ENCODE measurements at places on chromosomes 7 and 10. TPM values are rescaled to one million over a fixed set of nuclear protein-coding genes. Genes with fewer than 3 reads are reported as not detected.
A peak's percentile ranks its signal among the peaks of the same experiment; 100 is the strongest.

The ASB15 gene
- not detected for total RNA-seq

- H3K4me3 ChIP-seq, result no peak overlapping the region
- H3K27me3 ChIP-seq, result no peaks in the 10 kb centered on the region
- H3K36me3 ChIP-seq, result no peaks in the 10 kb centered on the region
- DNase-seq, result no peak
- no peak overlapping the region for H3K27ac ChIP-seq
- peaks cover 17% of the 10 kb centered on the region for H3K4me1 ChIP-seq
Observed at GRCh38 chr10:94046098-94046497, 52.4 kb downstream of the PLCE1 start.

DNA sequence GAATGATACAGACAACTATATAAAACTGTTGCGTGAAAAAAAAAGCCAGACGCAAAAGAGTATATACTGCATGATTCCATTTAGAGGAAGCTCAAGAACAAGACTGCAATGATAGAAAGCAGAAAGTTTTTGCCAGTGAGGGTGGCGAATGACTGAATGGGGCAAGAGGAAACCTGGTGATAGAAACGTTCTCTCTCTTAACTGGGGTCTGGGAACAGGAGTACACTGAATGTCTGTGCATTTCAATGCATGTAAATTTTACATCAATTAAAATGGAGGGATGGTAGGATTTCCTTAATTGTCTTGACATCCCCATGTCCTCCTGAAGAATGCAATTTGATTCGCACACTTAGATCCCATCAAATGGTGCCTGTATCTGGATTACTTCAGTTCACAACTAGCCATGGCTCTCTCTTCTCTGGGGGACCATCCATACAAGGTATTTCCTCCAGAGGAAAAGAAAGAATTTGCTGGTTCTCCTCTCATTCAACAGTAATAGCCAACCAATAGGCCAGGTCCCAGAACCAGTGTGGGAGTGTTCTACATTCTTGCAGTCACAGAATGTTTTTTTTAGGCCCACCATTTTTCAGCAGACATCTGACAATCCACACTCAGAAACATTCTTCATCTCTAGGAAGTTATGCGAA is 221.0 kb upstream of the KLF14 start:
- H3K4me1 ChIP-seq, result peaks cover 24% of the 10 kb centered on the region
- DNase-seq, result no peak
- H3K27ac ChIP-seq, result no peak overlapping the region
- H3K36me3 ChIP-seq, result peaks cover 5% of the 10 kb centered on the region

DNA sequence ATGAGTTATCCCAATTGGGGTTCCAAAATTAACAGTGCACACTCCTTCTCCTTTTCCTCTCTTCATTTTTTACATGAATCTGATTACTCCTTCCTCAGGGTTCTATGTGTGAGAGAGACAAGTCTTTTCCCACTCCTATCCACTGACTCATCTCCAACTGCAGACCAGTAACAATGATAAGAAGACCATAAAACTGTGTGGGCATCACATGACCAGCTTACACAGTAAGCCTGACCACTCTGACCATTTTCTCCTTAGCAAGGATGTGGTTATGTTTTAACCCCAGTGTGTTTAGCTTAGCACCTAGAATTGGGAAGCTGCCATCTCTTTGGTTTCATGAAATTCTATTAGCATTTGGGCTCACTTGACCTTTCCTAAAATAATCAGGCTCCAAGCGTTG is 145.0 kb upstream of the CALCR start:
- no peak overlapping the region for H3K4me3 ChIP-seq
- no peak overlapping the region for H3K27ac ChIP-seq
- peaks cover 15% of the 10 kb centered on the region for H3K4me1 ChIP-seq
- DNase-seq, result peak; percentile 98

DNA sequence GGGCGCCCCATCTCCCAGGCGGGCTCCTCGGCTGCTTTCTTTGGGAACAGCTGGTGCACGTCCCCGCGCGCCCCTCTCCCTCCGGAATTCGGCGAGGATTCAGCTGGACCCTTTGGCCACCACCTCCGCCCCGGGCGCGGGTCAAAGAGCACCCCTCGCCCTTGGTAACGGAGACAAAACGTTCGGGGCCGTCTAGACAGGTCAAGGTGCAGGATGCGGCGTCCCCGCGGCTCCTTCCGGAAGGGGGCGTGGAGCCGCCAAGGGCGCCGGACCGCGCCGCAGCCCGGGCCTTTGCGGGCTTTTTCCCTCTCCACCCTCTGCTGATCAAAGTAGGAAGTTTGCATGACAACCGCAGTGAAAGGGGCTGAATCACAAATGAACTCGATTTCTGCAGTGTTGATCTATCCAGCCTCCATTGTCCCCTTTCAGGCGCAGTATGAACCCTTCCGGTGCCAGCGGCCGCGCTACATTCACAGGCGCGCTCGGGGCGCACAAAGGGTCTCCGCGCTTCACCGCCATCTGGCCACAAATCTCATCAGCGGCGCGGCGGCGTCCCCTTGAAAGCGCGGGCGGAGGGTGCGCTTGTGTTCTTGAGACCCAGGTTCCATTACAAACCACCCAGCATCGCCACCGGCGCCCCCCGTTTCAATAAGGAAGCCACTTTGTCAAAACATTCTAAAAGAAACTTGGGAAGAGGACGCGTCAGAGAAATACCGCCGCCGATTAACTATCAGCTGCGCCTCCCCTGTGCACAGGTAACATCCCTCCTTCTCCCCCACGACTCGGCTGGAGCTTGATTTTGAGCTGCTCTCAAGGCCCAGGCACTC is 36.4 kb downstream of the CNPY1 start:
- no peak overlapping the region for H3K27ac ChIP-seq
- DNase-seq, result no peak
- peaks cover 75% of the 10 kb centered on the region for H3K27me3 ChIP-seq
- H3K4me3 ChIP-seq, result no peak overlapping the region

Measured in astrocyte (in vitro differentiated cells and primary cell).